ENCODE measurements at places on chromosomes 5 and 9. TPM values are rescaled to one million over a fixed set of nuclear protein-coding genes. Genes with fewer than 3 reads are reported as not detected.

RNF208 gene
- 2.7 TPM for total RNA-seq

AHRR gene
- total RNA-seq: 34.9 TPM

MPDZ gene
- total RNA-seq: not detected

CERCAM gene
- 0.17 TPM for total RNA-seq

SOX30 gene
- 0.10 TPM for total RNA-seq

UAP1L1 gene
- total RNA-seq: 21.9 TPM

ORM2 gene
- total RNA-seq: not detected

MARVELD2 gene
- total RNA-seq: 0.17 TPM

TCOF1 gene
- 72.2 TPM for total RNA-seq

POLR3G gene
- total RNA-seq: 3.0 TPM

CKMT2 gene
- total RNA-seq: not detected

ZDHHC21 gene
- 7.9 TPM for total RNA-seq

SLC6A18 gene
- not detected for total RNA-seq

JADE2 gene
- total RNA-seq: 93.8 TPM

PLPPR1 gene
- total RNA-seq: not detected

CHSY3 gene
- total RNA-seq: not detected

SLC22A4 gene
- not detected for total RNA-seq

OR1J2 gene
- not detected for total RNA-seq

PTGER4 gene
- 46.8 TPM for total RNA-seq

HTR4 gene
- total RNA-seq: not detected

CDX1 gene
- total RNA-seq: not detected

IFNA2 gene
- total RNA-seq: not detected

FCN2 gene
- total RNA-seq: not detected

SAP30L gene
- total RNA-seq: 46.8 TPM

HINT1 gene
- total RNA-seq: 278 TPM

SLC25A2 gene
- total RNA-seq: 0.52 TPM

BARHL1 gene
- total RNA-seq: not detected

LRRTM2 gene
- not detected for total RNA-seq

MYOZ3 gene
- total RNA-seq: not detected

ANKRD34B gene
- total RNA-seq: not detected

LCNL1 gene
- total RNA-seq: 0.67 TPM

TMC1 gene
- total RNA-seq: not detected

SLCO4C1 gene
- 0.42 TPM for total RNA-seq

SPINK13 gene
- not detected for total RNA-seq

LURAP1L gene
- not detected for total RNA-seq

DCAF12 gene
- 45.4 TPM for total RNA-seq

GRM6 gene
- total RNA-seq: not detected

OTP gene
- total RNA-seq: not detected

ORM1 gene
- not detected for total RNA-seq

IL4 gene
- not detected for total RNA-seq

SPATA31D4 gene
- not detected for total RNA-seq

SSNA1 gene
- 74.8 TPM for total RNA-seq

C9orf153 gene
- total RNA-seq: 0.12 TPM

TNC gene
- total RNA-seq: not detected

IL13 gene
- 2.8 TPM for total RNA-seq

ANKDD1B gene
- total RNA-seq: not detected
